ENCODE measurements at places on chromosomes 7 and 10.
A peak's percentile ranks its signal among the peaks of the same experiment; 100 is the strongest.

DNA sequence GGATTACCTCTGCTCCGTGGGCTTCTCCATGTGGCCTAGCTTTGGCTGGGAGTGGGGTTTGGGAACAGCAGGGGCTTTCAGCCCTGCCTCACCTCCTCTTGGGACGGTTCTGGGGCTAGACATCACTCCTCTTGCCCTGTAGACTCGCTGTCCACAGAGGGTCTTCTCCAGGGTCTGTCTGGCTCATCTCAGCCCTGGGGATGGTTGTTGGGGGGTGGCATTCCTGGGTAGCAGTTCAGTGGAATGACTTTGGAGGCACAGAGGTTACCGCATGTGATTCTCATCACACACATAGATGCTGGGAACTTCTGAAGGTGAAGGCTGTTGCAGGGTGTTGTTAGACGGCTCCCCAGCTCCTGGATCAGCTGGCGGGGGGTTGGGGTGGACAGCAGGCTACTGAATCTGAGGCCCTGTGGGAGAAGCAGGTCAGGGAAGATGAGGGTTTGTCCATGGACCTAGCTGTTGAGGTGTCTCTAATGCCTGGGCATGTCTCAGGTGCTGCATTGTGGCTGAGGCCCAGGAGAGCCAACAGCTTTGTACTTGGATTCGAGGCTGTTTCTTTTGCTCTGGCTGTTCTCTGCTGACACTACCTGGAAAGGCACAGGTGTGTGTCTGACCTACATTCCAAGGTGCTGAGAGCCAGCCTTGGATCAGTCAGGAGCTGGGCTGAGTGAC, 23.8 kb downstream of the RAMP3 start:
- no peak for DNase-seq

- no peak for DNase-seq
Observed at GRCh38 chr7:114426824-114427223, 12.2 kb downstream of the FOXP2 start.

DNA sequence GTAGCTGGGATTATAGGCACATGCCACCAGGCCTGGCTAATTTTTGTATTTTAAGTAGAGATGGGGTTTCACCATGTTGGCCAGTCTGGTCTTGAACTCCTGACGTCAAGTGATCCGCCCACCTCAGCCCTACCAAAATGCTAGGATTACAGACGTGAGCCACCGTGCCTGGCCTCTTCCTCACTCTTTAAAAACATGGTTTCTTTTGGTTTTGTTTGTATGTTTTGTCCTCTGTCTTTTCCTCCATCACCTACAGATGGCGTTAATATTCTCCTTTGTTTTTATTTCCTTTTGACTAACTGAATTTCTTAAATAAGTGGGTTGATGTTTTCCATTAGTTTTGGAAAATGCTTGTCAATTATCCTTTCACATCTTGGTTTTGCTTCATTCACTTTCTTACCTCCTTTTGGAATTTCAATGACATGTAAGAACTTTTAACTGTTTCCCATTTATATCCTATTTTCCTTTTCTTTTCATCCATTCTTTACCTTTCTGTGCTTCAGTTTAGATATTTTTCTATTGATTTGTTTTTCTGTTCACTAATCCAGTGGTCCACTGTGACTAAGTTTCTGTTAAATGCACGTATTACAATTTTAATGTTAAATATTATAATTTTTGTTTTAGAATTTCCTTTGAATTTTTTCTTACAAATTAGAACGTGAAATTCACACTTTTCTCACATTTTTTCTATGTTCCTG, 104.1 kb downstream of the ZNF467 start:
- no peak for DNase-seq

DNA sequence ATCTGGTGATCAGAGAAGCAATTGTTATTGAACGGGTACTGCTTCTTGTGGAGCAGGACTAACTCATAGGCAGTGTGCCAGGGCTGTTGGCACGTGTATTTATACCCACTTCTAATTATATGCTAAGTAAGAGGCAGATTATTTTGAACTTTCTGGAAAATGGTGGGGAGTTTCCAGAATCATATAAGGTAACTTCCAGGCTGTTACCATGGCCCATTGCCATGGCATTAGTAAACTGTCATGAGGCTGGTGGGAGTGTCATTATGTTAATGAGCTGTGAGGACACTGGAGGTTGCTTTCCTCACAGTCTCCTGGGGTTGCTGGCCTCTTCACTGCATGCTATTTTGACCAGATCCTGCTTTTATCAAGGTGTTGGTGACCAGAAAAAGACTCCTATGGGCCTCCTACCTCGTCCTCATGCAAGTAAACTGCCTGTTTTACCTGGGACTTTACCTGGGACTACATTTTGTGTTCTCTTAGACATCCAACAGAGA, 122.6 kb downstream of the KCND2 start:
- DNase-seq, result no peak

GRCh38 chr10:75547391-75548298, 116.2 kb downstream of the LRMDA start:
- DNase-seq, result no peak

GRCh38 chr10:32077896-32078485, 21.8 kb upstream of the KIF5B start:
- DNase-seq, result no peak

DNA sequence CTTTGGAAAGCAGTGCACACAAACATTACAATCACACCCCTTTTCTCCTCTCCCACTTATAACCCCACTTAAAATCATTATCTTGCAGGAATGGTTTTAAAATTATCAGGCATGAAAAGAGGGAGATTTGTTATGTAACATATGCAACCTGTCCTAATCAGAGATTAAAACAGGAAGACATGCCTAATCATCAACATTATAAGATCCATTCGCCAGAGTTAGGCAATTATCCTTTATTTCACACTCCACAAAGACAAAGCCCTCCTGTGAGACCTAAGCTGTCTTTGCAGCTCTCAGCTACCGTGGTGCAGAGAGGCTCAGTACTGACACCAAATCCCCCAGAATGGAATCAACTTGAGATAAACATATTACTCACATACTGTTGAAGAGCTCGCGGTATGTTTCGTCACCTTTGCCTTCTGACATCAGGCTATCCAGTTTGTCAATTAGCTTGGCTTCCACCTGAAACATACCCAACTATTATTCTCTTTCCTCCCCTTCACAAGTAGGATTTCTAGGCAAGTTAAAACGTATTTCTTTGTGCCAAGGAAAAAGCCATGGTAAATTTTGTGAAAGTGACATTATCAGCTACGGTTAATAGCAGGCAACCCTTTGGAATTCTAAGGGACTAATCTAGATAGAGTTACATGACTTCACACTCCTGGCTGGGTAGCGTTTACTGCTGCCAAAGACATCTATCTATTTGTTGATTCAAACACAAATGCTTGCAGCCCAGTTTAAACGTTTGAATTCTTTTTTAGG, 226.2 kb upstream of the IMMP2L start:
- DNase-seq, result no peak

DNA sequence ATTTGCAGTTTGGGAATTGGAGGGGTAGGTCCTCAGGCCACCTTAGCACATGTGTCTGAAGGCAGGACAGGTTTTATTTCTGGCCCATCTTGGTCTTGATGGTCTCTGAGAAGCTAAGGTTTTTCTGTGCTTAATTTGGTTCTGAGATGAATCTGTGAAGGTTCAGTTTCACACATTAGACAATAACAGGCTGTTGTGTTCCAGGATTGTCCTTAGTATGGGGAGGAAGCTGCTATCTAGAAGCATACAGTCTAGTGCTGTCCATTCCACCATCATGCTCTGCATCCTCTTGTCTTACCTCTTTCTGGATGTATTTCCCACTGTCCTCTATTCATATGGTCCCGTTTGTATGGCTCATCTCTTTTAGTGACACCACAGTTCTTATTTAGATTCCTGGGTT, 7.1 kb downstream of the UBE2D1 start:
- DNase-seq, result no peak

GRCh38 chr7:24368161-24368560, 84.2 kb downstream of the NPY start:
- DNase-seq, result no peak

DNA sequence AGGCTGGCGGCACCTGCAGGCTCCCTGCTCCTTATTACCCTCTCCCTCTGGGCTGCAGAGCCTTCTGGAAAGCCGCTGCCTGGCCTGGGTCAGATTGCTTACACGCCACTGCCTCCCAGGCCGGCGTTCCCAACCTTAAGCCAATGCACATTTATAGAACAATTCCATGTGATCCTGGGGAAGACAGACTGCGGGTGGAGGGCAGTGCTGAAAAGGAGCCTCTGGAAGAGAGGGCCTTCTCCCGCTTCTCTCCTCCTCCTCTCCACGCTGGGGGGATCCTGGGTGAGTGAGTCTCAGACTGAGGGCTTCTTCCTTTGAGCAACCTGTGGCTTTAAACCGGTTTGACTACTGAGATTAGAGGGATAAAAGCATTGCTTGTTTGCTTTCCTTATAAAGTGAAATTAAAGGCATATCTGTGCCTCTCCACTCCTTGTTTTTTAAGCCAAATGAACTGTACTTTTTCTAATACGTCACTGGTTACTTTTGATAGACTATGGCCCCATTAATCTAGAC, 5.5 kb downstream of the TACC2 start:
- DNase-seq, result no peak

DNA sequence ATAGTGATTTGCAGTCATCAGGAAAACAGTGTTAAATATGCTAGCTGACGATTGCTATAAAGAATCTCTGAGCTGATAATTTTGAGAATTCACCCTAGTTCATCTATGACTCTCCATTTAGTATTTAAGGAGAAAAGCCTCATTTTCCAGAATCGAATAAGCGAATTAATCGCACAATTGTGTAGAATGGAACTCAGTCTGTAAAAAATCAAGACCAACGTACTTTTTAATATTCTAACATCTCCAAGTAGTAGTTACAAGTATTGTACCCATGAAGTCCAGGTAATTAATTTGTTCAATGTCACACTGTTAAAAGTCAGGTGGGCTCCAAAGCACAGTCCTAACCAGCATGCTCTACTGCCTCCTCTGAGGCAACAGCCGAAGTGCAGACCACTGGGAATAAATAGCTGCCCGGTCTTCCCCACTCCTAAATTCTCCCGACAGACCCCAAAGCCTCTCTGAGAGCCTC, 380 bp upstream of the AGBL3 start:
- DNase-seq, result no peak

DNA sequence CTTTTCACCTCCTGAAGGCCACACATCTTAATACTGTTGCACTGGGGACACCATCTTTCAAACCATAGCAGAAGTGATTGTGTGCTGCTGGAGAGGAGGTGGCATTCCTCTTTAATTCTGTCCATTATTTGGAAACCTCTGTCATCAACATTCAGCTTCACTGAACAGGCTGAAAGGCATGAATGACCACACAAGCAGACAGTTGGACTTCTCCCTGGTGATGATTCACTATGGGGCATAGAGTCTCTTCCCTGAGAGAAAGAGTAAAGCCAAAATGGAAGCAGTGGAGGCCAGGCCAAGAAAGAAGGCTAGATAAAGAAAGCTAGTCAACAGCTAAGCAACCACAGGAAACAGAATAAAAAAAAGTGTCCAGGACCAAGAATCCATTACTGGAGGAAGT, 113.1 kb upstream of the VSTM2A start:
- DNase-seq, result no peak

GRCh38 chr10:22988581-22989360, 60.9 kb downstream of the ARMC3 start:
- DNase-seq, result peak; percentile 39

Data from NCI-H2107 (cell line).